ENCODE measurements at places on chromosomes 13 and 19. TPM values are rescaled to one million over a fixed set of nuclear protein-coding genes. Genes with fewer than 3 reads are reported as not detected.

ZFR2 gene
- 0.37 TPM for total RNA-seq

SPRED3 gene
- 1.2 TPM for total RNA-seq

CEACAM16 gene
- not detected for total RNA-seq

RETN gene
- total RNA-seq: not detected

EDNRB gene
- not detected for total RNA-seq

LCP1 gene
- total RNA-seq: 1,323 TPM

C19orf44 gene
- total RNA-seq: 3.9 TPM

All from activated CD4-positive, alpha-beta T cell treated with anti-CD3 and anti-CD28 coated beads, Interleukin-2, amount 10 ng/mL, durations not matched to agents 7 days and 5 days (primary cell).